ENCODE measurements at places on chromosomes 1 and 21.

- DNase-seq = peak; percentile 99
Measured at GRCh38 chr1:180586671-180587155, 27.9 kb downstream of the OVAAL start.

DNA sequence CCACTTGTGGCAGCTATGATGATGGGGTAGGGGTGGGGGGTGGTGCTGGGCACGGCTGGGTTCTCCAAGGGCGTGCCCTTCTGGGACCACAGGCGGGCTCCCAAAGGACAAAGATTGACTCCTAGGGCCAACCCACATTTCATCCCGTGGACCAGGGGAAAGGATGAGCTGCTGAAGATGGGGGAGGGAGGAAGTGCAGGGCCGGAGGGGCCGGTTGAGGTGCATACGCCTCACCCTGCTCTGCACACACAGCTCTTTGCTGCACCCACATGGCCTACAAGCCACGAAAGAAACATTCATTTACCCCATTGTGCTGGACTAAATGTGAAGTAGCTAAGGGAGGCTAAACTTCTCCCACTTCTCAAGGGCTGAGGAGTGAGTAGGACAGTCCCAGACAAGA is 34.2 kb upstream of the GNPAT start:
- no peak for DNase-seq

DNA sequence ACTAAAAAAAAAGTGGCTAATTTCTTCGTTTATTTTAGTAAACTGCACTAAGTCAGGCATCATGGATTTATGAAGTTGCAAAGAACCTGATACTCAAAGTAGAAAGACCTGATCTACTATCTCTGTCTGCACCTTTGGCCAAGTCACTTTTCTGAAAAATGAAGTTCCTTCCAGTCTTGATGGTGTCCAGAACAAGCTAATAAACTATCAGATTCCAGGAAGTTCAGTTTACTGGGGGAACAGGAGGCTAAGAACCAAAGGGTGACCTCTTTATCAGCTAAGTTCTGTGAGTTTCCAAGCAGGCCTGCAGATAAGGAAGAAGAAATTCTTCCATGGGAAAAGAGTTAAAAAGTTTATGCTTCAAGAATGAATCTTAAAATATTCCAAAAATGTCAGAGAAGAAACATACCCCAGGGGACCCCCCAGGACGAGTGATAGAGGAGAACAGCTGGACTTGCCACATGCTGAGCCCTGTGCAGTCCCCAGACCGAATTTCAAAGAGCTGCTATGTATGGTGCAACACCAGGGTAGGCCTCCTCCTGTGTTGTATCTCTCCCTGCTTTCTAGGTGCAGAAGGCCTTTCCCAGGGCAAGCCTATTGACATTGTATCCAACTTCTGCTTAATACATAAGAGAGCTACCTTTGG is 72.8 kb upstream of the FGGY start:
- no peak for DNase-seq

GRCh38 chr1:151282883-151283725 is 1.0 kb downstream of the ZNF687 start:
- no peak for DNase-seq

DNA sequence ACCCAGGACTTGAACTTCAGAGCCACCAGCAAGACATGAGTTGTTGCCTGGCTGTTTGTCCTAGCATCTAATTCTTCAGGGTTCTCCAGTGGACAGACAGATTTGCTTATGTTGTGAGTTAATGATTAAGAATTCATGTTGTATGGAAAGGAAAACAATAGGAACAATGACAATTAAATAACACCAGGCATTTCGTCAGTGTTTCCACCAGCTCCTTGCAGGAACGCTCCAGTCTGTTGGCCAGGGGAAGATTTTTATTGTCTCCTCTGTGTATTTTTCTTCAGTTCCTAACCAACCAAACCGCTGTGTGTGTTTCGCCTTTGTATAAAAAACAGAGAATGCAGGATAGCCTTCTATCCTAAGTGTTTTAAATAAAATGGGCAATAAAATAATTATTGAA is 64.4 kb upstream of the PTGFR start:
- no peak for DNase-seq

DNA sequence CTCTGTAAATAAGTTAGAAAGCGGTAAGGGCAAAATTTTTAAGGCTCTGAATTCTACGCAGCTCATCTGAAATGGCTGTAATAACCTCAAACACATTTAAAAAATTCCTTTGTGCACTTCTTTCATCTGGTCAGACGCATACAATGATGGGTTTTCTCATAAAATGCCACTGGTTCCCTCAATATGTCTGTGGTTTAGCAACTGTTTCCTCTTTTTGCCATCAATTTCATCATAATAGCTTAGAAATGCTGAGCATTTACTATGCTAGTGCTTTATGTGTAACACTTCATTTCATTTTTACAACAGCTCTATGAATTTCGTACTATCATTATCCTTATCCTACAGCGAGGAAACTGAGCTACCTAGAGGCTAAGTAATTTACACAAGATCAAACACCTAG is 35.3 kb upstream of the DMRTA2 start:
- DNase-seq = no peak

All from NCI-H187 treated with DMSO at 0.1 percent for 48 hours (cell line).